CD4-positive, CD25-positive, alpha-beta regulatory T cell (primary cell): ENCODE measurements at places on chromosomes 16 and 17. TPM values are rescaled to one million over a fixed set of nuclear protein-coding genes. Genes with fewer than 3 reads are reported as not detected.

CA5A gene
- not detected for total RNA-seq

C17orf100 gene
- 1.5 TPM for total RNA-seq

MYH1 gene
- total RNA-seq: not detected

CCDC144A gene
- total RNA-seq: 21.8 TPM

CXCL16 gene
- 7.3 TPM for total RNA-seq

- H3K27me3 ChIP-seq: no peaks in the 10 kb centered on the region
- peaks cover 38% of the 10 kb centered on the region for H3K4me1 ChIP-seq
- H3K36me3 ChIP-seq: peaks cover 5% of the 10 kb centered on the region
- peak; percentile 31 for DNase-seq
- H3K27ac ChIP-seq: peak overlapping the region; percentile 60
Measured at GRCh38 chr16:381012-381788, 578 bp downstream of the PGAP6 start.

DNA sequence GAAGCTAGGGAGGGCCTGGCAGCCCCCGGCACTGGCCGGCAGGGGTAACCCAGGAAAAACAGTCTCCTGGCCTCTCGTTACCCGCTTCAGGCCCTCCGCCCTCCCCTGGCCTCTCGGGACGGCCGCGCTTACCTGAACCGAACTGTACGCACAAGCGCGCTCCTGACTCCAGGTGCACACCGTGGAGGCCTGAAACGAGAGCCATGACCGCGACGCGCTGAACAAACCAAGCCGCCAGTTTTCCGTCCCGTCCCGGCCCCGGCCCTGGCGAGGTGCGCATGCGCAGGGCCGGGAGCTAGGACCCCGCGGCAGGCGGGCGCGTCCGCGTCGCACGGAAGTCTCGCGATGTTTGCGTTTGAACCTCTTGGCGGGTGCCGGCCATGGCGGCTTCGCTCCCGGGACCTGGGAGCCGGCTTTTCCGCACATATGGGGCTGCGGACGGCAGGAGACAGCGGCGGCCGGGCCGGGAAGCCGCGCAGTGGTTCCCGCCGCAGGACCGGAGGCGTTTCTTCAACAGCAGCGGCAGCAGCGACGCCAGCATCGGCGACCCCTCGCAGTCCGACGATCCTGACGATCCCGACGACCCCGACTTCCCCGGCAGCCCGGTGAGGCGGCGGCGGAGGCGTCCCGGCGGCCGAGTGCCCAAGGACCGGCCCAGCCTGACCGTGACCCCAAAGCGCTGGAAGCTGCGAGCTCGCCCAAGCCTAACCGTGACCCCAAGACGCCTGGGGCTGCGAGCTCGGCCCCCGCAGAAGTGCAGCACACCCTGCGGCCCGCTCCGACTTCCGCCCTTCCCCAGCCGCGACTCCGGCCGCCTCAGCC is at the start of gene HASPIN:
Gene HASPIN, plus strand, starts transcription at position 348 of the 822 bp plus-strand sequence. Its CDS starts 33 bp downstream, at position 381.
- H3K36me3 ChIP-seq: peaks cover 7% of the 10 kb centered on the region
- peaks cover 26% of the 10 kb centered on the region for H3K4me1 ChIP-seq
- H3K27ac ChIP-seq: peak within 1 kb of the TSS; percentile 75
- DNase-seq: peak; percentile 92
- peak within 1 kb of the TSS; percentile 95 for H3K4me3 ChIP-seq
